Hematopoietic multipotent progenitor cell treated with erythropoietin and hydrocortisone succinate and interleukin-3 and kit ligand, for 17 days (in vitro differentiated cells): ENCODE measurements at places on chromosomes 7 and 10.

DNA sequence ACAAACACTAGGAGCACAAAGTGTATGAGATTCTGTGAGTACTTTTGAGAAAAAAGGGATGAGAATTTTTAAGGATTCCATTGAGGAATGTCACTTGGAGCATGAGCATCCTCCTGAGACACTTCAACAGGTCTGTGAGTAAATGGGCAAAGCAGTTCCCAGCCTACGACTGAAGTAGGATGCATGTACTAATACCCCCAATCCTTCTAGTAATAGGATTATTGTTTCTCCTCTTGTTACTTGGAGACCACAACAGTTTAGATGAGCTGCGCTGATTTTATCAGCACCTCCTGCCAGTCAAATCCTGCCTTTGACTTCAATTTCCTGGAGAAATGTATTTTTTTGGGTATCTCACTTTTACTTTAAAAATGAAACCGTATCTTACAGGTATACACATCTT, 820 bp downstream of the BBS9 start:
- no peak for DNase-seq

- DNase-seq, result no peak
These were observed 209.3 kb downstream of the SDK1 start for GRCh38 chr7:3510101-3511020.

GRCh38 chr7:149721084-149721601, 52.2 kb downstream of the ZNF467 start:
- no peak for DNase-seq

DNA sequence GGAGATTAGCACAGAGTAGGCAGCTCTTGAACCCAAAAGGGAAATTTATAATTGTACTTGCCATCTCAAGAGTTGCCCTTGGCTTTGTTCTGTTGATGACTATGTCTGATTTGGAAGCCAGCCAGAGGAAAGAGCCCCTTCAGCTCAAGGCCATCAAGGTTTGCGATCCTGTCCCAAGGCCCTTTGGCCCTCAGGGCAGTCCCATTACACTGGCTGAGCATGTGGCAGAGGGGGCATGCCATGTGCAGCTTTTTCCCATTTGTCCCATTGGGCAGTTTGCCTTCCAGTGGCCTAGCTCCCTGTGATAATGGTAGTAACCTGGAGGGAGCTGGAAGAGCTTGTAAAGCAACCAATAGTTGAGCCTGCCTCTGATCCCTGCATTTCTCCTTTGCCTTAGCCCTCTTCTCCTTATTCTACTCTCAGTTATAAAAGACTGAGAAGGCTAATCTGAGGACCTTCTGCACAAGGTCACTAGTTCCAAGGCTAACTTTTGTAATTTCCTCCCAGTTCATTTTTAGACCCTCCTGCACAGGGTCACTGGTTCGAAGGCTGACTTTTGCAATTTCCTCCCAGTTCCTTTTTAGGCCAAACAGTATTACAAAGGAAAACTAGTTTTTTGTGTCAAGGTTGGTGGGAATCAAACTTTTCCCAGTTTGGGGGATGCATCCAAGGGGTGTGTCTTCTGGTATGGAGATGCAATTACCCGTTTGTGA, 31.0 kb upstream of the ARHGAP12 start:
- no peak for DNase-seq

DNA sequence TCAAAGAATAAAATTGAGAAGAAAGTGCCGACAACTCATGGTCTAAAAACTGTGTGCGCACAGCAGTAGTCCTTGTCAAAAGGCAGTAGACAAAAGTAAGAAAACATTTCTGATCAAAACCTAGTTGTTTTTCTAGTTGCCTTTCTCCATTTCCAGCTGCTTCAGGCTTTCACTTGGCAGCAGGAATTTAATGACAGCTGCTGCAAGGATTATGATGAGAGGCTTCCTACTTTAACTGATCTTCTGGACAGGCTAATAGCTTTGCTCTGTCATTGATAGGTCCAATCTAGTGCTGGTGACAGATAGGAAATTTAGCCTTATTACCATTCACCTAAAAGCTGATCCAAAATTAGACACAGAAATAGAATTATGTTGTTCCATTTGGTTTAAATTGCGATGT, 110.7 kb upstream of the SEMA3C start:
- no peak for DNase-seq

DNA sequence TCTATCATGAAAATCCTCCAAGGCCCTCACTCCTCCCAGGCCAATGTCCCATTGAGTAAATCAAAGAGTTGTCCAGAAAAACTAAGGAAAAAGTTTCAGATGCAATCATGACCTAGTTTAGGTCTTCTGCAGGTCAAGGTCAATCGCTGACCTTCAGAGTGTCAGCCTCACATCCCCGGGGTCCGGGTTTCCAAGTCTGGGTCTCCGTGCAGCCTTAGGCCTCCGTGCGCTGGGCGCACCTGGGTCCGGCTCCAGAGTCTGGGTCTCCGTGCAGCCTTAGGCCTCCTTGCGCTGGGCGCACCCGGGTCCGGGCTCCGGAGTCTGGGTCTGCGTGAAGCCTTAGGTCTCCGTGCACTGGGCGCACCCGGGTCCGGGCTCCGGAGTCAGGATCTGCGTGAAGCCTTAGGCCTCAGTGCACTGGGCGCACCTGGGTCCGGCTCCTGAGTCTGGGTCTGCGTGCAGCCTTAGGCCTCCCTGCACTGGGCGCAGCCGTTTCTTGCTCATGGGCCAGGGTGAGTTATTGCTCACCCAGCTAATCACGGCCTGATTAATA, 236.2 kb downstream of the TCERG1L start:
- DNase-seq, result no peak

DNA sequence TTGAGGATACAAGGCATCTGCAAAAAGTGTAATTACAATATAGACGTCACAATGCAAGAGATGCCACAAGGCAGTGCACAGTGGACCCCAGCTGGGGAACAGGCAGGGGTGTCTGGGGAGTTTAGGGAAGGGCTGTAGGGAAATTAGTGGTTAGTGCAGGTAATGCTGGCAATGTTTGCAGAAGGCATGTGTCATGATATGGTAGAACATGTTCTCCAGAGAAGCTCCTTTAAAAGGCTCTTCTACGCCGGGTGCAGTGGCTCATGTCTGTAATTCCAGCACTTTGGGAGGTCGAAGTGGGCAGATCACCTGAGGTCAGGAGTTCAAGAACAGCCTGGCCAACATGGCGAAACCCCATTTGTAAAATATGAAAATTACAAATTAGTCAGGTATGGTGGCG, 98.0 kb downstream of the JCAD start:
- no peak for DNase-seq

- no peak for DNase-seq
These were observed 882 bp downstream of the PDCD11 start for GRCh38 chr10:103397191-103397825.

DNA sequence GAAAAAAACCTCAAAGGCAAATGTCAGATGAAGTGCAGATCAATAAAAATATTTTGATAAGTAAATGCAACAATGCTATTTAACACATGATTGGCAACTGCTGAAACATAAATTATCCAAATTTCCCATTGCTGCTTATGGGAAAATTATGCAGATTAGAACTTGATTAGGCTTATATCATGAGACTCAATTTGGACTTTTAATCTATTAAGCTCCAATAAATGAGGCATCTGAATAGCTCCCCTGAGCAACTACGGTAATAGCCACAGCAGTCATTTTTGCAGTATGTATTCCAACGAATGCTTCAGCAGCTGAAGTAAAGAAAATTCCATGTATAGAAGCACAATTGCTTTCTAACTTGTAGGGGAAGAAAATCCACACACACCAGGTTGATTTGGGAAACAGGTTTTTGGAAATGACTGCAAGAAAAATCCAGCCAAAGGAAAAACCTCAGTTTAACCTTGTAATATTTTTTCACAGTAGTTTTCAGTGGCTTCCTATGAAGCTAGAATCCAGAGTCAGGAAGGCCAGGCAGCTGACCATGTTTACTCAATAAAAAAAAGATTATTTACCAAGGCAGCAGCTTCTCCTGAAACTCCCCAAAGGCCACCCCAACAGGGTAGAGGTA, 716.1 kb downstream of the KCNMA1 start:
- no peak for DNase-seq

- DNase-seq, result no peak
These were observed 38.4 kb downstream of the SLC39A12 start for GRCh38 chr10:17989908-17990767.

DNA sequence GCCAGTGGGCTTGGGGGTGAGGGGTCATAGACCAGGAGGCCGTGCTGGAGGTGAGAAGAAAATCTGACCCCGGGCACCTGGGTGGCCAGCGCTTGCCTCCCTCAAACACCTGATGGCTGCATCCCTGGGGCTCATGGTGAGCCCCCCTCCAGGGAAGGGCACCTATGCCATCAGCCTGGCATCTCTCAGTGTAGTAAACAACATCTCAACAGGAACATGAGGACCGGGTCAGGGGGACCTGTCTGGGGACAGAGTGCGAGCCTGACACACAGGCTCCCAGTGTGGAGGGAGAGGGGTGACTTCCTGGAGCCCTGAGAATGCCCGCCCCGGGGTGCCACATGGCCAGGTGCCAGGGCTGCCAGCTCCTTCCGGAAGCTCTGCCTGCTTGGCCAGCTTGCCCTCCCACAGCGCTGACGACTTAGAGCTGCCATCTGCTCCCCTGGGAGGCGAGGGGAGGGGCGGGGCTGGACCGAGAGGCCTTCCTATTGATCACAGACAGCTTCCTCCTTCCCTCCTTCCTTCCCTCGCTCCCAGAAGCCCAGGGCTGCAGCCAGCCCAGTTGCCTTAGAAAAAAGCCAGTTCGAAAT, 12.3 kb downstream of the STX1A start:
- no peak for DNase-seq

DNA sequence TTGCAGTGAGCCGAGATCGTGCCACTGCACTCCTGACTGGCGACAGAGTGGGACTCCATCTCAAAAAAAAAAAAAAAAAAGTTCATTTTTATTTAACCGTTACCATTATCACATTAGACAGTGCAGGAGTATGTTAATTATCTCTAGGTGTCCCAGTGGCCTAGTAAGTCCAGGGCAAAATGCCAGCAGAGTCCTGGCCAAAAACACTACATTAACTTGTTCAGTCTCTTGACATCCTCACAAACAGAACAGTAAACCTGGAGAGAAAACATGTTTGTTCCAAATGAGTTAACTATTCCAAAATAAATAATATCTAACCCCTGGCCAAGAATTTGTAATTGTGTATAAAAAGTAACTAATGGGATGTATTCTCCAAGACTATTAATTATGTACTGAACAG, 43.2 kb downstream of the PTPRZ1 start:
- no peak for DNase-seq

DNA sequence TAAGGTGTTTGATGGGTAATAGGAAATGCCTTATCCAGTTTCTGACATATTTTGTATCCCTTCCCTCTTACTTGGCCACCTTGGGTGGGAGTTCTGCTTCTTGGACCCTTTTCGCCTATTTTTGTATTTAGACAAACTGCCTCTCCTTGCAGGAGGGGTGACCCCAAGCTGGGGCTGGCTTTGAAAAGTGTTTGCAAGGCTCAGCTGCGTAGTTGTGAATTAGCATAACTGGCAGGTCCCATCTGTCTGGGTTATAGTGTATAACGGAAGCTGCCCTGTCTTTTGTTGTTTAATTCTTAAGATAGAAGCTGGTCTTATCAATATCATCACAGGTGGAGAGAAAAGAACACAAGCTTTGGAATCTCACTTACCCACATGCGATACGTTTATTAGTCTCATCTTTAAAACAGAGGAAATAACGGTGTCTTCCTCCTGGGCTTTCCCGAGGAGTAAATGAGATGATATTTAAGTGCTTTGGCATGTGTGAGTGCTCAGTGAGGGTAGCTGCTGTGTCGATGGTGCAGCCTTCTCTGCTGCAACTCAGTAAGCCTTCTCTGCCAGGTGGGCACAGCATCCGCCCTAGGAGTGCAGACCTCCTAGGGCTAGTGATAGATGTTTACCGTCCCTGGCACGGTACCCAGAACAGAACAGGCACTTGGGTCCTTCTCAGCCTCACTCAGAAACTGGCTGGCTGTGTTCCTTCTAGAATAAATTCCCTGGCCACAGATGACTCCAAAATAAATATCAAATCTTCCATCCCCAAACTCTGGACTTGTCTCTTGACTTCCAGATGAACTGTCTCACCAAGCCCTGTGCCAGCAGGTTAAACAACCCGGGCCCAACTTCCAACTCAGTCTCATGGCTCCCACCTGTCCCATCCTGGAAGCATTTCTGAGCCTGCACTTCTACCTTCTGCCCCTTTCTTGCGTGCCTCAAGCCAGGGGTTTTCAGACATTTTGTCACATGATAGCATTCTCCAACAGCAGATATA, 227.3 kb downstream of the GFRA1 start:
- no peak for DNase-seq

GRCh38 chr10:25436431-25436830, 261.6 kb downstream of the GPR158 start:
- DNase-seq, result no peak

DNA sequence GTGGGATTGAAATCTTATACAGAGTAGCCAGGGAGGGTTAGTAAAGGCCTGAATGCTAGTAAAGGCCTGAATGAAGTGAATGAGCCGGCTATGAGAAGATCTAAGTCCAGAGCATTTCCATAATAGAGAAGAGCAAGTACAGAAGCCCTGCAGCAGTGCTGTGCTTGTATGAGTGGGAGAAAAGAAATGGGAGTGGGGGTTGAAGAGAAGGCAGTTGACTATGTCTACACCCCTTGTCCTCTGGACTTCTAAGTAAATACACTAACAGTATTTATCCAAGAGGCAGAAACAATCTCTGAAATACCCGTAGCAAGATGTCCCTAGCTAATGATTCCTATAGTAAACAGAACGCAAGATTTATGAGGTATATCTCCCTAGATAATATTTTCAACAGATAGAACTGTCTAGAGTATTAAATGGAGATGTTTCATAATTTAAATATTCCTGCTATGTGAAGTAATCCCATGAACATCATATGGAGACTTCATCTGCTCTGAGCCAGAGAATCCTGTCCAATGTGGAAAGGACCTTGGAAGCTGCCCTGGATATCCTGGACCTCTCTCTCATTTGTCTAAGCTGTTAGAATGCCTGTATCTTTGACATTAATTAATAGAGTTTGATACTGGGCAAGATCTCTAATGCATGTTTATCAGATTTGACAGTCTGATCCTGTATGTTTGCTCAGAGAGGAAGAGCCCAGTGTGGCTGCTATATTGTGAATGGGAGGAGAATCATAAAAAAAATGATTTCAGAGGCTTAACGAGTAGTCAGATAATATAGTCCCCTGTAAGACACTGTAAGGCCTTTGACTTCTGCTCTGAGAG, 171.6 kb downstream of the LRRN3 start:
- DNase-seq, result no peak

GRCh38 chr7:113486548-113486947, 368.2 kb upstream of the SMIM30 start:
- DNase-seq, result no peak

DNA sequence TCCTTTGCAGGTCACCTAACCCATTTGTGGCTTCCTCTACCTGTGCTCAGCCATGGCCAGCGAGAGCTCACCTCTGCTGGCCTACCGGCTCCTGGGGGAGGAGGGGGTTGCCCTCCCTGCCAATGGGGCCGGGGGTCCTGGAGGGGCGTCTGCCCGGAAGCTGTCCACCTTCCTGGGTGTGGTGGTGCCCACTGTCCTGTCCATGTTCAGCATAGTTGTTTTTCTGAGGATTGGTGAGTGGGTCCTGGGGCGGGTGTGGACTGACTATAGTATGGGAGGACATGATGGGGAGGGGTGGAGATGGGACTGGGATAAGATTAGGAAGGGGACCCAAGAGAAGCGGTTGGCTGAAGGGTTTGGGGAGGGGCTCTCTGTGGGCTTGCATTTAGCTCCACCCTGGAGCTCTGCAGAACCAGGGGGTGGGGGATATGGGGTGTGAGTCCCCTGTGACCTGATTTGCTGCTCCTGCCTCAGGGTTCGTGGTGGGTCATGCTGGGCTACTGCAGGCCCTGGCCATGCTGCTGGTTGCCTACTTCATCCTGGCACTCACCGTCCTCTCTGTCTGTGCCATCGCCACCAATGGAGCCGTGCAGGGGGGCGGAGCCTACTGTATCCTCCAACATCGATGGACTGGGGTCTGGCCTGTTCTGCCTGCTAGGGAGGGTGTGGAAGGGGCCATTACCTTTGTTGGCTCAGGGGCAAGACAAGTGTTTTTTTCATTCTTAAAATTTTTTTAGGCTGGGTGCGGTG, 1.8 kb downstream of the SLC12A9 start:
- no peak for DNase-seq
